ENCODE measurements at places on chromosomes 7 and 10. TPM values are rescaled to one million over a fixed set of nuclear protein-coding genes. Genes with fewer than 3 reads are reported as not detected.

DNA sequence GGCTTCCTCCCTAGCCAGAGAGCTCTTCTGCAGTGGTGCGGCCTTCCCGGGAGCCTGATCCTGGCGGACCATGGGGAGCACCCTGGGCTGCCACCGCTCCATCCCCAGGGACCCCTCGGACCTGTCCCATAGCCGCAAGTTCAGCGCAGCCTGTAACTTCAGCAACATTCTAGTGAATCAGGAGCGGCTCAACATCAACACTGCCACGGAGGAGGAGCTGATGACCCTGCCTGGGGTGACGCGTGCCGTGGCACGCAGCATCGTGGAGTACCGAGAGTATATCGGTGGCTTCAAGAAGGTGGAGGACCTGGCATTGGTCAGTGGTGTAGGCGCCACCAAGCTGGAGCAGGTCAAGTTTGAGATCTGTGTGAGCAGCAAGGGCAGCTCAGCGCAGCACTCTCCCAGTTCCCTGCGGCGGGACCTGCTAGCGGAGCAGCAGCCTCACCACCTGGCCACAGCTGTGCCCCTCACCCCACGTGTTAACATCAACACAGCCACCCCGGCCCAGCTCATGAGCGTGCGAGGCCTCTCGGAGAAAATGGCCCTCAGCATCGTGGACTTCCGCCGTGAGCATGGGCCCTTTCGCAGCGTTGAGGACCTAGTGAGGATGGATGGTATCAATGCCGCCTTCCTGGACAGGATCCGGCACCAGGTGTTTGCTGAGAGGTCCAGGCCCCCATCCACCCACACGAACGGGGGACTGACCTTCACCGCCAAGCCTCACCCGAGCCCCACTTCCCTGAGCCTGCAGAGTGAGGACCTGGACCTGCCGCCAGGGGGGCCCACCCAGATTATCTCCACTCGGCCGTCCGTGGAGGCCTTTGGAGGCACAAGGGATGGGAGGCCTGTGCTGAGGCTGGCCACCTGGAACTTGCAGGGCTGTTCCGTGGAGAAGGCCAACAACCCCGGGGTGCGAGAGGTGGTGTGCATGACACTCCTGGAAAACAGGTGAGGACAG is 1.5 kb downstream of the EEPD1 start:
- no peak for DNase-seq

DNA sequence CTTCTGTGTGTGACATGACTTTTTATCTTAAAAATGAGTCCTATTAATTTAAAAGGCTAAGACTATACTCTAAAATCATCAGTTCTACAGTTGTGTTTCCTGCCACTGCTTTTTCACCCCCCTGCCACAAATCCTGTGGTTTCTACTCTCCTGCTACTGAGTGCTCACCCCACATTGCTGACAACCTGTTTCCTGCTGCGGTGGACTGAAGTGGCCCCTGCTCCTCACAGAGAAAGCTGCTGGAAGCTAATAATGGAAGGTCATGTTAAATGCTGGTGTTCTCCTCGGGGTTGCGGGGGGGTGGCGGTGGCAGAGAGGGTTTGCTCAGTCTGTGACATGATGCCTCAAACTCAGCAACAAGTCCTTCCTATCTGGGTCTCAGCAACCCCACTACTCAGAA is 113.2 kb upstream of the INHBA start:
- no peak for DNase-seq

Gene SFTPD
- total RNA-seq: 0.21 TPM

Gene RPP38
- total RNA-seq: 18.5 TPM
